ENCODE measurements at places on chromosomes 5 and 9. TPM values are rescaled to one million over a fixed set of nuclear protein-coding genes. Genes with fewer than 3 reads are reported as not detected.

The SLC24A2 gene
- not detected for total RNA-seq

GRCh38 chr5:159149085-159149484, 49.4 kb upstream of the EBF1 start:
- no peak overlapping the region for H3K4me3 ChIP-seq
- no peak overlapping the region for H3K27ac ChIP-seq
- H3K4me1 ChIP-seq, result no peaks in the 10 kb centered on the region
- DNase-seq, result no peak

The PCDHGA1 gene
- total RNA-seq, result not detected

The SLC6A3 gene
- total RNA-seq, result not detected

The ARID3C gene
- not detected for total RNA-seq

DNA sequence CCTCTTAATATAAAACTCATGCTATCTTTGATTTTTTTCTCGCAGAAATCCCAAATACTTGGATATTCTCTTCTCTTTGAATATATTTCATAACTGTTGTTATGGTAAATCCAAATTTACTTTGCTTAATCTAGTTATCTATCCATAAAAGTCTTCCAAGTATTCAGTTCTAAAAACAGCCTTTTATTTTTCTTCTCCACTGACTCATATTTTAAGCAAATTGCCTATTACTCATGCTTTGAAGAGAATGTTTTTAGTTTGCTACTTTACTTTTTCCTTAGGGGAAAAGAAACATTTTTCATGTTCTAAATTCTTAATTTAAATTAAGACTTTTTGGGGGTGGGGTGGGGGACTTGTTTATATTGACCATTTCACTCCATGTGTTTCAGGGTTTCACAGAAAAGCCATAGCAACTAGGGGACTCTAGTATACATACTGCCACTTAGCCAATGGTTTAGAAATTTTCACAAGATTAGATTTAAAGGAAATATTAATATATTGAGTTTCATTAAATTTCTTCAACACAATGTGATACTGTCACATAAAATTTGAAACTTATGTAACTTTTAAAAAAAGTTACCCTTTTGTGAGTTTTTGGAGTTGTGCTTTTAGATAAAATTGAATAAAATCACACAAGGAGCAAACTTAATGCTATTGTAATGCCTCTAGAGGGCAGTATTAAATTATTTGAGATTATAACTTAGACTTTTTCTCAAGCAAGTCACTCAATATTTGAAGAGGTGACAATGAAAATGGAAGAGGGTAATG, 545.8 kb upstream of the ARRDC3 start:
- H3K27ac ChIP-seq, result no peak overlapping the region
- no peaks in the 10 kb centered on the region for H3K4me1 ChIP-seq
- no peak for DNase-seq
- no peaks in the 10 kb centered on the region for H3K36me3 ChIP-seq

DNA sequence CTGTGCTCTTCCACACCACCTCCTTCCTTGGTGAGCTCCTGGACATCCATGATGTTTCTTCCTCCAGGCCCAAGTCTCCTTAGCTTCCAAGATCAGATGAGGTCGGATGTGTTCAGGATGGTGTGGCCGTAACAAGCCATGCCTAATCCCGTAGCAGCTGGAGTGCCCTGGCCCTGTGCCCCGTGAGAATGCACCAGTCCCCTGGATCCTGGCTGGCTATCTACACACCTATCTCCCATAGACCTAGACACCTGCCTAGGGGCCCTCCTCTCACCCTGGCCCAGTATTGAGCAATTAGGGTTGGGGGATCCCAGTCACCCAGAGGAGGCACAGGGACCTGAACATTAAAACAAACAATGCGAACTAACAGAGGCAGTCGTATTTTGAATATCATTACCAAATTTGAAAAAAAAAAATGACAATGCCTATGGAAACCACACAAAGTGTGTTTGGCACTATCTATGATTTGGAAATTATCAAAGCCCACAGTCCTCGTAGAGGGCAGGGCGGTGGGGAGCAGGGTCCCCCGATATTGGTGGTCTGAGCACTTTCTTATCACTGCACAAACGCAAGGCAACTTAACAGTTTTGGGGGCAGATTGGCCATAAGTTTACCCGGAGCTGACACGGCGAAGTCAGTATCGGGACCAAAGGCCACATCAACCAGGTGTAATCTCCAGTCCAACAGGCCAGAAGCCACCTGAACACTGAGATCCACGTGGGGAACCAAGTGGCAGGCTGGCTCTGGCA, 13.2 kb downstream of the ENG start:
- peaks cover 32% of the 10 kb centered on the region for H3K4me1 ChIP-seq
- no peak for DNase-seq
- peak overlapping the region; percentile 97 for H3K27ac ChIP-seq
- no peaks in the 10 kb centered on the region for H3K27me3 ChIP-seq
- H3K4me3 ChIP-seq, result no peak overlapping the region
- peaks cover 25% of the 10 kb centered on the region for H3K36me3 ChIP-seq

The ASB6 gene
- 29.7 TPM for total RNA-seq

DNA sequence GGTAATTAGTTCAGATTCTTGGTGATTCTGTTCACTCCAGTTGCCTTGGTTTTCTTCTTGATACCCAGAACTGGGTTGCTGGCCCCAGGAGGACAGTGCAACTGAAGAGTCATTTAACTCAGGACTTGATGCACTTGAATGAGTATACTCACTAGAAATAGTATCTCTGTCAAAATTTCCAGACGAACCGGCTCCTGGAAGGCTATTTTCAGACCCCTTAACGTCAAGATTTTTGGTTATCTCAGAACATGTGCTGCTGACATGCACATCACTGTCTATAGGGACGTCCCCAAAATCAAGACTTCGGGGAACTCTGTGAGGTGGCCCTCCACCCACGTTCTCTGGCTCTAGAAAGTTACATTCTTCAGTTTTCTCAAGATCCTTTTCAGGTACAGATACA, 56.7 kb upstream of the PCA3 start:
- peaks cover 96% of the 10 kb centered on the region for H3K36me3 ChIP-seq
- no peaks in the 10 kb centered on the region for H3K4me1 ChIP-seq
- H3K4me3 ChIP-seq, result no peak overlapping the region
- no peaks in the 10 kb centered on the region for H3K27me3 ChIP-seq
- no peak overlapping the region for H3K27ac ChIP-seq

DNA sequence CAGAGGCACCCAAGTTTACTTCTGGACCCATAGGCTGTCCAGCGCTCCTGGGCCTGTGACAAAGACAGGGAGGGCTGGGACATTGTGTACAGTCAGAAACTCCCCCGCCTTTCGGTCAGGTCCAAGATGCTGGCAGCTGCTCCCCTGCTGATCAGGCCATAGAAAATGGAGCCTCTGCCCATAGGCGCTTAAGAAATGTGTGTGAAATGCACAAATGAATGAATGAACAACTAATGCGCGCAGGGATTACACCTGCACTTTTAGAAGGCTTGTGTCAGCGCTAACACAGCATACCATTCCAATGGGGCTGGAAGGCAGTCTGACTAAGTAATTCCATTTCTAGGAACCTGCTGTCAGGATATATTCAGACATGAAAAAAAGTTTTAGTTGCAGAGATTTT, 16.3 kb downstream of the PTPN3 start:
- H3K27ac ChIP-seq, result no peak overlapping the region
- H3K27me3 ChIP-seq, result no peaks in the 10 kb centered on the region
- H3K4me3 ChIP-seq, result no peak overlapping the region
- H3K36me3 ChIP-seq, result no peaks in the 10 kb centered on the region
- DNase-seq, result no peak

GRCh38 chr5:141529002-141529401, 40.1 kb downstream of the PCDHGC5 start:
- no peak overlapping the region for H3K4me3 ChIP-seq
- no peaks in the 10 kb centered on the region for H3K27me3 ChIP-seq
- DNase-seq, result no peak
- peak overlapping the region; percentile 88 for H3K27ac ChIP-seq
- H3K36me3 ChIP-seq, result peaks cover 28% of the 10 kb centered on the region

DNA sequence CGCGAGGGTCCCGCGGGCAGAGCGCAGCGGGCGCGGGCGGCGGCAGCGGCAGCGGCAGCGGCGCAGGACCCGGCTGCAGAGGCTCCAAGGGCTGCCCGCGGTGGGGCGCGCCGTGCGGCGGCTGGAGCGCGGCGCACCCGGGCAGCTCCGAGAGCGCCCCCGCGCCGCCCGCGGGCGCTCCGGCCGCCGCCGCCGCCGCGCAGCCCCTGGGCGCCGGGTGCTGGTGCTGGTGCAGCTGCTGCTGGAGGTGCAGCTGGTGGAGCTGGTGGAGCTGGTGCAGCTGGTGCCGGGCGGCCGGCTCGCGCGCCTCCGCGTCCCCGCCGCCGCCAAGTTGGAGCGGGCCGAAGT, 644 bp downstream of the IER5L start:
- no peak for DNase-seq
- H3K27me3 ChIP-seq, result no peaks in the 10 kb centered on the region
- peak overlapping the region; percentile 100 for H3K4me3 ChIP-seq
- H3K4me1 ChIP-seq, result peaks cover 22% of the 10 kb centered on the region
- H3K27ac ChIP-seq, result peak overlapping the region; percentile 74

GRCh38 chr9:28032268-28032590, 458.9 kb upstream of the C9orf72 start:
- H3K27me3 ChIP-seq, result no peaks in the 10 kb centered on the region
- H3K36me3 ChIP-seq, result no peaks in the 10 kb centered on the region
- no peak for DNase-seq
- H3K4me3 ChIP-seq, result no peak overlapping the region
- no peak overlapping the region for H3K27ac ChIP-seq
- H3K4me1 ChIP-seq, result no peaks in the 10 kb centered on the region

The NR5A1 gene
- 0.96 TPM for total RNA-seq

DNA sequence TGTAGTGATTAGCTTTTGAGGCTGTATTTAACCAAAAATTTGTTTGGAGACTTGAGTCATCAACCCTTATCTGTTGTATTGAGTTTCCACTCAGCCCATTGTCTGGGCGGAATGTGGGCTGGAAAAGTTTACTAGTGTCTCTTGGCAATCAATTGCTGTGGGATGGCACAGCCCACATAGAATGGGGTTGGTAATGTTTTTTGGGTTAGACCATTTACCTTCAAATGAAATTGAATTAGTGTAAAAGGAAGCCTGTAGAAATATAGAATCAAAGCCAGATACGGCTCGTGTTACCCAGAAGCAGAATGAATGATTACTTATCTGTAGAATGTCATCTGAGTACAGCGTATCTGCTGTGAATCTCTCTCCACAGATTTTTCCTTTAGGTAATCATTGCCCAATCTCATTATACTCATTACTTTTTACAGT, 142.9 kb downstream of the AOPEP start:
- H3K36me3 ChIP-seq, result no peaks in the 10 kb centered on the region
- H3K4me3 ChIP-seq, result no peak overlapping the region
- no peaks in the 10 kb centered on the region for H3K27me3 ChIP-seq

GRCh38 chr9:4923580-4924544, 61.2 kb upstream of the JAK2 start:
- H3K27me3 ChIP-seq, result no peaks in the 10 kb centered on the region
- H3K4me1 ChIP-seq, result peaks cover 13% of the 10 kb centered on the region
- no peak overlapping the region for H3K4me3 ChIP-seq

- H3K4me3 ChIP-seq, result no peak overlapping the region
- peak; percentile 94 for DNase-seq
- H3K4me1 ChIP-seq, result peaks cover 25% of the 10 kb centered on the region
- H3K27me3 ChIP-seq, result no peaks in the 10 kb centered on the region
Measured at GRCh38 chr9:613771-614347, 227.6 kb upstream of the DMRT1 start.

The MRPS30 gene
- 39.9 TPM for total RNA-seq

The ZCCHC9 gene
- total RNA-seq, result 10.5 TPM

GRCh38 chr5:131021646-131022045, 143.4 kb downstream of the HINT1 start:
- no peaks in the 10 kb centered on the region for H3K27me3 ChIP-seq
- H3K27ac ChIP-seq, result no peak overlapping the region
- no peak for DNase-seq
- no peak overlapping the region for H3K4me3 ChIP-seq

The RMRP gene
- 17,070 TPM for total RNA-seq

DNA sequence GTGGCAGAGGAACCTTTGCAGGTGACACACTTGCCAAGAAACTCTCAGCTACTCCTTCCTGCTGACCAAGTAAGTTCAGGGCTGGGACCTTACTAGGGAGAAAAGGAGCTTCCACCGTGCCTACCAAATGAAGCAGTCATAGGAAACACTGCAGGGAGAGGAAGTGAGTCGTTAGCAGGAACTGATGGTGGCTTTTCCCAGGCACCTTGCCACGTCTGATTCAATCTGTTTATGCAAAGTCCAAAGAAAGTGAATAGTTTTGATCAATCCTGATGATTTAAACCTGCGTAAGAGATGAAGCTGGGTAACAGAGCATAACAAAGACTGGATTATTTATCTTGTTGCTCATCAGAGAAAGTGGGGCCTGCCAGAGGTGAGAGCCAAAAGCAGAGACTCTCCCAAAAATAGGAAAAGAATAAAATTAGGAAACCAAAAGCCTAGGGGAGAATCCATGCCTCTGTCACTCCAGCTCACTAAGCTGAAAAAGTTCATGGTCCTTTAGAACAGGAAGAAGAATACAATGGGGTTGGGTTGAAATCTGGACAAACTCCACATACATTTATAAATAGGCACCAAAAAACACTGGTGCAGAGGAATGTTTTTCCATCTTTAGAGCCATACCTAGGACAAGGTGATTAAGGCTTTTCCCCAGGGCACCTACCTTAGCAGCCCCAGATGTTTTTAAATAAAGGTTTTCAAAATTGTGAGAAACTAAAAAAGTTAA, 9.3 kb upstream of the PFDN1 start:
- H3K4me1 ChIP-seq, result no peaks in the 10 kb centered on the region
- peak overlapping the region; percentile 62 for H3K27ac ChIP-seq
- H3K4me3 ChIP-seq, result no peak overlapping the region
- no peaks in the 10 kb centered on the region for H3K36me3 ChIP-seq
- H3K27me3 ChIP-seq, result no peaks in the 10 kb centered on the region
- DNase-seq, result no peak

DNA sequence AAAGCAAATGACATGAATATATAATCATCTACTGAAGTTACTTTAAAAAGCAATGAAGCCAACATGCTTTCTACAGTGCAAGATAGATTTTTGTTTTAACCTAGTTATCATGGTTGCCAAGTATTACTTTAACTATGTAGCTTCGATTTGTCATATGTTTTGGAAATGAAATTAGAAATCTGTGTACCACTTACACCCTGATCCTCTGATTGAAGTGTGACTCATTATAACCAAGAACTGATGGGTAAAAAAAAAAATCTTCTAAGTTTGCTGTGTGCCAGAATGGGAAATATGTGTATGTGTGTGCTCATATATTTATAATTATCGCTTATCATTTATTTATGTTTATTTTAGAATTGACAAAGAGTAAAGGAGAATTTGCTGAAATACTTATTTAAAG, 9.1 kb upstream of the CDC42SE2 start:
- no peak overlapping the region for H3K27ac ChIP-seq
- H3K4me3 ChIP-seq, result no peak overlapping the region
- H3K36me3 ChIP-seq, result no peaks in the 10 kb centered on the region
- no peaks in the 10 kb centered on the region for H3K4me1 ChIP-seq

- no peaks in the 10 kb centered on the region for H3K36me3 ChIP-seq
- H3K4me1 ChIP-seq, result no peaks in the 10 kb centered on the region
- H3K4me3 ChIP-seq, result no peak overlapping the region
- no peak for DNase-seq
Measured at GRCh38 chr9:8251566-8251965, 452.0 kb upstream of the DMAC1 start.

GRCh38 chr5:174741352-174741751, 17.0 kb downstream of the MSX2 start:
- H3K4me3 ChIP-seq, result no peak overlapping the region
- no peaks in the 10 kb centered on the region for H3K4me1 ChIP-seq
- H3K27ac ChIP-seq, result no peak overlapping the region
- no peak for DNase-seq
- no peaks in the 10 kb centered on the region for H3K27me3 ChIP-seq

- no peaks in the 10 kb centered on the region for H3K36me3 ChIP-seq
- no peak for DNase-seq
- no peak overlapping the region for H3K4me3 ChIP-seq
- H3K4me1 ChIP-seq, result no peaks in the 10 kb centered on the region
- no peak overlapping the region for H3K27ac ChIP-seq
- H3K27me3 ChIP-seq, result no peaks in the 10 kb centered on the region
Measured at GRCh38 chr5:136679233-136679632, 313.9 kb upstream of the TRPC7 start.

Measured in ascending aorta (tissue), 2 donors.